DMS79 treated with DMSO at 0.1 percent for 48 hours (cell line): ENCODE measurements at places on chromosomes 1 and 21.

- no peak for DNase-seq
Observed at GRCh38 chr1:67814121-67814772, 19.0 kb downstream of the GNG12 start.

- DNase-seq: peak; percentile 73
Observed at GRCh38 chr1:201946224-201946908, at the start of gene LMOD1. LMOD1 (minus strand) TSS chr1:201946548; CDS start chr1:201946340, 208 bp downstream.

DNA sequence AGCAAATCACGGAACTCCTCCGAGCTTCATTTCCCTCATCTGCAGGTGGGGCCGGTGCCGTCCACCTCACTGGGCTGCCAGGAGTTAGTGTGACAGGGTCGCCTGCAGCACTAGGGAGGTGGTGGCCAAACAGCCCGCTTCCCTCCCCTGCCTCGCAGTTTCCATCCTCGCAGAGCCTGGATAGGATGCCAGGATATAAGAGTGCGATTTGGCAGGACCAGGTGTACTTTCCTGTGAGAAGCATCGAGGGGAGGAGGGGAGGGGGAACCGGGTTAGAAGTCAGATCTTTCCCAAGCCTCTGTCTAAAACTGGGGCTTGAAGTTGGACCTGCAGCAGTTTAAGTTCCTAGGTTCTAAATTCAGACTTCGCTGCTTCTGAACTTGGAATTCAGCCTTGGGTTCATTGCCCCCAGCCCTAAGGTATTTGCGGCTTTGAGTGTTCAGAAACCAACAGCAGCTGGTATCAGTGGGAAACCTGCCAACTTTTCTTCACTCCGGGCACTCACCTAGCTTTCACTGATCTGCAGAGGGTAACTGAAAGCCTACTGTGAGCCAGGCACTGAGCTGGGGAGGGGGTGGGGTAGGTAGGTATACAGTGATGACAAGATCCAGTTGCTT lies 1.7 kb upstream of the JUN start:
- DNase-seq: peak; percentile 85

DNA sequence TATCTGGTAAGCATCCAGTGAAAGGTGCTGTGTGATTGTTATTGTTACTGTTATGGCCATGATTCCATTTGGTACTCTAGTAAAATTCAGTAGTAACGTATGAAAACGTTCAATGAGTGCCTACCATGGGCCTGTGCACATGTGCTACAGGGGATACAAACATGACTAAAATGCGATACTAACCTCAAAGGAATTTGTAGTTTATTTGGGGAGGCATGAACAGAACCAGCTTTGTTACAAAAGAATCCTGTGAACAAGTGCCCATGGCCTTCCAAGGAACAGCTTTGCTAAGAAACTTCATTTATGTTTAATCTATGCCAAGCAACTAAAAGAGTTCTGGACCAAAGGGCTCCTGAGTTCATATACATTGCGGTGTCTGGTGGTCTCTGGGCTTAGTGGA lies 28.7 kb downstream of the PTGFR start:
- no peak for DNase-seq

- no peak for DNase-seq
Observed at GRCh38 chr1:184625271-184625670, 129.4 kb downstream of the EDEM3 start.
